GM12878 (cell line): ENCODE measurements at places on chromosomes 6 and 20. TPM values are rescaled to one million over a fixed set of nuclear protein-coding genes. Genes with fewer than 3 reads are reported as not detected.

The DEFB132 gene
- total RNA-seq, result not detected in 2 replicates

The TTPAL gene
- 17.1 and 17.8 TPM in 2 replicates for total RNA-seq

- no peak for DNase-seq
Observed at GRCh38 chr20:11337361-11338130, 580.1 kb upstream of the BTBD3 start.

- no peak for DNase-seq
Observed at GRCh38 chr6:7051780-7052442, 55.9 kb upstream of the RREB1 start.

DNA sequence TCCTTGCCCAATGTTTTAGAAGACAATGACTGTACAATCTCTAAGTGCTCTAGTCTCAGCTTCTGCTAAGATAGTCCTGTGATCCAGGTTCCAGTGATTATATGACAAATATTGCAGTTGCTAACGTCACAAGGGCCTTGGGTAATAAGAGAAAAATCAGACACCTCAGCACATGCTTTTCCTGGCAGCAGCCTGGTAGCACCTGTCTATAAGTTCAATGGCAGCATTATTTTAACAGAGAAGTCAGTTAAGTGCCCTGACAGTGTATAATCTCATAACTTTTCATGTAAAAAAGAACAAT lies 121.3 kb upstream of the BCLAF1 start:
- no peak for DNase-seq
